Astrocyte (in vitro differentiated cells and primary cell): ENCODE measurements at places on chromosomes 3 and 15. TPM values are rescaled to one million over a fixed set of nuclear protein-coding genes. Genes with fewer than 3 reads are reported as not detected.

Gene HACL1
- 17.3 and 17.8 TPM in 2 replicates for total RNA-seq

Gene HYAL1
- total RNA-seq, result 0.27 and 0.46 TPM in 2 replicates

Gene ERICH6
- 0.09 TPM in 1 of 2 replicates, not detected in the other for total RNA-seq

Gene TLR9
- total RNA-seq, result 0.25 and 0.36 TPM in 2 replicates

Gene TEX55
- total RNA-seq, result not detected in 2 replicates

Gene CFAP92
- 0.10 and 0.52 TPM in 2 replicates for total RNA-seq

Gene ARHGEF3
- total RNA-seq, result 13.7 and 14.9 TPM in 2 replicates

Gene SMCO1
- total RNA-seq, result not detected in 2 replicates

Gene CFAP44
- 6.4 and 9.0 TPM in 2 replicates for total RNA-seq

Gene C3orf22
- not detected in 2 replicates for total RNA-seq

Gene FEZF2
- total RNA-seq, result not detected in 2 replicates

Gene MORC1
- total RNA-seq, result not detected in 2 replicates

Gene DCLK3
- not detected in 2 replicates for total RNA-seq

Gene SPSB4
- 0.94 and 2.2 TPM in 2 replicates for total RNA-seq

Gene ISLR2
- 0.14 and 0.19 TPM in 2 replicates for total RNA-seq
